ENCODE measurements at places on chromosomes 16 and 17.

- DNase-seq, result no peak
Observed at GRCh38 chr17:61464130-61464842, 12.1 kb downstream of the TBX4 start.

- DNase-seq, result no peak
Observed at GRCh38 chr16:71840052-71840451, 5.7 kb upstream of the ATXN1L start.

DNA sequence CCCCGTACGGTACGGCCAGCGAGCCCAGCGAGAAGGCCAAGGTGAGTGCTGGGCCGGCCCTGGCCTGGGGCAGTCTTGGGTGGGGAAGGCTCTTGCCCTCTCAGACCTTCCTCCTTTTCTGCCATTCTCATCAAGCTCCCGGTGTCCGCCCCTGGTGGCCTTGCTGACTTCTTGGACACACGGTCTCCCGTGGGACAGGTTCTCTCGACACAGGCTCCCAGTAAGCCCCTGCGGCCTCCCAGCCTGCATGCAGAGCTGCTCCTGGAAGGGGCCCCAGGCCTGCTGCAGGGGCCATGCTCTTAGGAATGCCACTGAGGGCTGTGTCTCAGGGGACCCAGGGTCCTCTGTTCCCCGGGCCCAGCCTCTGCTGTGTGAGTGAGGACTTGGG lies 17.6 kb downstream of the PRSS27 start:
- DNase-seq, result no peak

DNA sequence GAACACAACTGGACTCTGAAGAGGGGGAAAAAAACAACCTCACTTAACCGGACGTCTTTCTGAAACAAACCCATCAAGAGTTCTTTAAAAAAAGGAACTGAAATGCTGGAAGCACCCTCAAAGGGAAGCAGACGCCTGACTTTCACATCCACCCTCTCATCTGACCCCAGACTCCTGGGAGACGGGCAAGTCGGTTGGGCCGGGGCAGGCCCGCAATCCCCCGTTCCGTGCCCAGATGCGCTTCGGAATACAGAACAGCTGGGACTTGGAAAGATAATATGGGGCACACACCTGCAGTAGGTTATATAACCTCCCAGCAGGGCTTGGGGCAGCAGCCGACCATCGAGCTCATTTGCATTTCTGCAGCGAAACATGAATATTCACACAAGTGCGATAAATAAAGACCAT lies 3.7 kb downstream of the ARHGAP27 start:
- DNase-seq, result no peak

GRCh38 chr16:9139965-9140364 lies 48.5 kb downstream of the HAPSTR1 start:
- DNase-seq, result no peak
